ENCODE measurements at places on chromosomes 1 and 21. TPM values are rescaled to one million over a fixed set of nuclear protein-coding genes. Genes with fewer than 3 reads are reported as not detected.

DNA sequence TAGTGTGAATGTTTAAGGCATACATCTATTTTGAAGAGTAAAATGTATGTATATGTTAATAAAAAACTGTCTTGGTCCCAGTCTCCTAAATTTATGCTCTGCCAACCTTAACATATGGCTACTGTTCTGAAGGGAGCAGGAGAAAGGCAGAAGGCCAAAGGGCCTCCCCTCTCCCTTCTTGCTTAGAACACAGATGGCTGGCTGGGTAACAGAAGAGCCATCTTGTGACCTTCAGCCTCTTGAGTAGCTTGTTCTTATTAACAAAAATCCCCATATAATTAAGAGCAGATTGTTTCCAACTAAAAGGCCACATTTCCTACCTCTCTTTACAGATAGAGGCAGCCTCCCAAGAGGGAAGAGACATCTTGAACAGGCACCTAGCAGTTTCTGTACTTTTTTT is 36.1 kb downstream of the EPB41 start:
- DNase-seq, result no peak
- no peak overlapping the region for H3K4me3 ChIP-seq
- H3K4me1 ChIP-seq, result peaks cover 45% of the 10 kb centered on the region
- no peak overlapping the region for H3K27ac ChIP-seq
- H3K36me3 ChIP-seq, result peaks cover 7% of the 10 kb centered on the region

GRCh38 chr1:190477762-190478148 is at the start of gene BRINP3:
Gene BRINP3 (minus strand): TSS chr1:190477864.
- H3K36me3 ChIP-seq, result no peaks in the 10 kb centered on the region
- H3K4me1 ChIP-seq, result peaks cover 10% of the 10 kb centered on the region
- DNase-seq, result no peak
- peaks cover 35% of the 10 kb centered on the region for H3K27me3 ChIP-seq

- H3K4me1 ChIP-seq, result no peaks in the 10 kb centered on the region
- DNase-seq, result no peak
- H3K4me3 ChIP-seq, result no peak overlapping the region
These were observed 18.5 kb downstream of the RIIAD1 start for GRCh38 chr1:151739590-151740355.

DNA sequence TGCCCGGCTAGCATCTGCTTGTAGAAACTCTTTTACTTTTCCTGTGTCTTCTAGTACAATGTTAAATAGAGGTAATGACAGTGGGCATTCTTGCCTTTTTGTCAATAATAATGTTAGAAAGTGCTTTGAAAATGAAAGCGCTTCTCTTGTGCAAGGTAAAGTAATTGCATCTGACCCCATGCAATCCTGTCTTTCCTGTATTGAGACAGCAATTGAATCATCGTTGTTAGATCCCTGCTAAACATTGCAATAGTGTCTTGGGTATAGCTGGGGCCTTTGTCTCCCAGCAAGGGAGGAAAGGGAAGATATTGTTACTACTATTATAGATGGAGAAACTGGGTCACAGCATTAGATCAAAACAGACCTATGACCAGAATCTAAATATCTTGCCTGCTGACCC is 80.9 kb downstream of the TLR5 start:
- H3K27me3 ChIP-seq, result peaks cover 3% of the 10 kb centered on the region
- no peak overlapping the region for H3K27ac ChIP-seq
- no peaks in the 10 kb centered on the region for H3K4me1 ChIP-seq
- H3K36me3 ChIP-seq, result no peaks in the 10 kb centered on the region
- no peak overlapping the region for H3K4me3 ChIP-seq

DNA sequence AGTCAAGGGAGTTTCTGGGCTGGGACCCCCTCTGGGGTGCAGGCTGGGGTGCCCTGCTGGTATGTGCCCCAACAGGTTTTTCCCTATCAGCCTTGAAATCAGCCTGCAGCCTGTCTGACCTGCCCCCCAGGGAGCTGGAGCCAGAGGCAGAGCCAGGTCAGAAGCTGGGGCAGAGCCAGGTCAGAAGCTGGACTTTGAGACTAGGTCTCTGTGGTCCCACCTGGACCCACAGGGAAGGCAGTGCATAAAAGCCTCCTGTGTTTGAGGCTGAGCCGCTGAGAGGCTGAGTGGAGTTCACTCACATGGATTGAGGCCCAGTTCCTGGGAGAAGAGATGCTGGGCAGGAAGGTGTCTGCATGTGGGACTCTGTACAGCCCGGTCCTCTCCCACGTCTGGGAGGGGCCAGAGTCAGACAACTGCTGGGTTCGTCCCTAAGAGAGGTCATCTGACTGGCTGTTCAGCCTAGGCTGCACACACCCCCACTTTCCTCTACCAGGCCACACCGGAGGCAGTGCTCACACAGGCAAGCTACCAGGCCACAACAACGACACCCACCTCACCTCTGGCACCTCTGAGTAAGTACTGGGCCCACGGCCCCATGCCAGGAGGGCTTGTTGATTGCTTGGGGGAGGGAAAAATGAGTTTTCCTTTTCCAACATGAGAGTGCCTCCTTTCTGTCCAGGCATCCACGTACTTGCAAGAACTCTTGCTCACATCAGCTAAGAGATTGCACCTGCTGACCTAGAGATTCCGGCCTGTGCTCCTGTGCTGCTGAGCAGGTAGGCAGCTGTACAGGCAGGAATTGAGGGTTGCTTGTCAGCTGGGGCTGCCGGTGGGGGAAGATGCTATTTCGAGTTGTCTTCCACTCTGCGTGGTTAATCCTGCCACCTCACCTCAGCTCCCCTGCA is at the start of gene ANXA9:
Gene ANXA9, plus strand, starts transcription at position 488 of the 908 bp plus-strand sequence. CDS start 814 bp downstream, outside the sequence.
- no peaks in the 10 kb centered on the region for H3K36me3 ChIP-seq
- DNase-seq, result no peak
- no peak within 1 kb of the TSS for H3K4me3 ChIP-seq
- H3K27ac ChIP-seq, result no peak within 1 kb of the TSS

DYRK3 gene
- 8.3 TPM for total RNA-seq

B3GALT2 gene
- not detected for total RNA-seq

CFAP141 gene
- not detected for total RNA-seq

LMO4 gene
- total RNA-seq, result 10.5 TPM
